HuH-7.5 (cell line): ENCODE measurements at places on chromosomes 3 and 15.

GRCh38 chr3:149479621-149480325 is 5.3 kb downstream of the TM4SF4 start:
- no peak for DNase-seq

DNA sequence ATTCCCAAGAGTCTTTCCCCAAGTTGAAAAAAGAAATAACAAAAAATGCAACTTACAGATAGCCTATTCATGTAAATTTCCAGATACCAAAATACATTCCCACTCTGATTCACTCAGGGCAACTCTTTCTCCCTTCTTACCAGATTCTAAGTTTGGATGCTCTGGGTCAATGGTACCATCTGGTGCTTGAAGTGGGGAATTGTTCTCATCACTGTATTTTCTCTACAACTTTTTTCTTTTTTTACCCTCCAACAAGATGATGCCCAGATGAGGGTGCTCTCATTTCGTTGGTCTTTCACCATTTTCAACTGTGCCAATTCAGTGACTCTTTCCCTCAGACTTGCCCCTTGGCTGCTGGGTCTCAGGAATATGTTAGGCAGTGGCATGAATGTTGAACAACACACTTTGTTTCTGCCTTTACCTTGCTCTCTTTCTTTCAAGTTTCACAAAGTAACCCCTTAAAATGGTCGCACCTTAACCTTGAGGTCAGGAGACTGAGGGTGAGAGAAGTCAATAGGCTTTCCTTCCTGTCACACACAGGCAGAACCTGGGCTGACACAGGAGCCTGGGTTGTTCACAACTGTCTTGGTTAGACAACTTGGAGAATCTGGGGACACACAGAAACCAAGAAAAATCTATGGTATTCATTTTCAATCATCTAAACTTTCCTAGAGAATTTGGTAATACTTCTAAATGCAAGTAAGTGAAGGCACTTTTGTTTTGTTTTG is 330.7 kb upstream of the SLCO3A1 start:
- no peak for DNase-seq

DNA sequence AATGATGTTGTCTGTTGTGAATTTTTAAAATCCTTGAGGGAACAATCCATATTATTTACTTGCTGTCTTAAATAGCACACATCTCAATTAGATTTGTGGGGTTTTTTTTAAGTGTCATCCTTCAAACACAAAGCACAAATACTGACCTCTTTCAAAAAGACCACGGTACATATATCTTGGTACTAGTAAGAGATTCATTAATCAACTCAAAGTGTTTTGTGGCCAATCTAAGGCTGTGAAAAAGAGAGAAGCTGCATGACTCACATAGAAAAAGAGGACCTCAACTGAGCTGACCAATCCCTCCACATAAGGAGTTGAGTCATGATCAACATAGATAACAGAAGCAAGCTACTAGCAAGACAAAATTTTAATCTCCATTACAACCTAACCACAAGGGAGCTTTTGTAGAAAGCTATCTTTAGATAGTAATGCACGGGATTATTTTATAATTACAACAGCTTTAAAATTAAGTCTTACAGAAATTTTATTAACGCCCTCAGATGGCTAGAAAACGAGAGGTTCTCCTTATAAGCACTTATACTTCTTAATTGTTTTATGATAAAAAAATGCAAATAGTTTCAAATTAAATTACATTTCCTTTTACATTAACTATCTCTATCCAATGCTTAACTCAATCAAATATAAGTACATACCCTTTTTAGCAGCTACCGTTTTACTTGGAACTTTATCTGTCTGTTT is 60.5 kb downstream of the TOP2B start:
- no peak for DNase-seq

GRCh38 chr3:129585949-129586657 is 20.4 kb downstream of the PLXND1 start:
- no peak for DNase-seq

- no peak for DNase-seq
Observed at GRCh38 chr3:78825118-78825857, 942.5 kb downstream of the ROBO1 start.

DNA sequence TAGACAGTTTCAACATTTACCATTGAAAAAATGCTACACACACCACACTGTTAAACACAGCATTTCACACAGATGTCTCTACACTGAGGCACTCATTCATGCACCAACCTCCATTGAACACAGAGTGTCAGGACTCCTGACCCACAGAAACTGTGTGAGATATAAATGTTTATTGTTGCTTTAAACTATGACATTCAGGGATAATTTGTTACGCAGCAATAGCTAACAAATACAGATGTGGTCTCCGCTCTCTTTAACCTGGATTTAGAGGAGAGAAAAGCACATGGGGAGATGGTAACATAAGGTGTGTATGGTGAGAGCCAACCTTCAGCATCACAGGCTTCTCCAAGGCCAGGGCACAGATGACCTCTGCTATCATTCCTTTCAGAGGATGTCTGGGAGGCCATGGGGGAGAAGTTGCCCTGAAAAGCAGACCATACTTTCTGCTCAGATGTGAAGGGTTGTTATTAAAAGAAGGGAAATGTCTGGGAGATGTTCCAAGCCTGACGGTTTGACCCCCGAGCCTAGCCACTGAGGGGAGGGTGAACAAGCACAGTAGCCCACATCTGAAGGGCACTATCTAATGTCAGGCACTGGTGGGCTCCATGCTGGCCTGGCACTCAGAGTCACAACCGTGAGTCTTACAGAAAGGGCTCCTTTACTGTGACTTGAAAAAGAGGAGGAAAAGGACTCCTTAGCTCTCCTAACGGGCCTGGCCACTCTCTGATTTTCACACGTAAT is 284.5 kb upstream of the TLE3 start:
- no peak for DNase-seq

- no peak for DNase-seq
Observed at GRCh38 chr3:132669256-132669777, 9.2 kb downstream of the UBA5 start.

GRCh38 chr3:16182183-16182582 is 7.7 kb downstream of the GALNT15 start:
- no peak for DNase-seq

- DNase-seq, result no peak
Observed at GRCh38 chr15:39270934-39271333, 309.9 kb upstream of the THBS1 start.

- no peak for DNase-seq
Observed at GRCh38 chr3:193489949-193490348, 64.7 kb downstream of the ATP13A4 start.

- no peak for DNase-seq
Observed at GRCh38 chr3:136783708-136784191, 31.6 kb upstream of the STAG1 start.

GRCh38 chr3:32276279-32276841 is 37.9 kb downstream of the CMTM8 start:
- DNase-seq, result no peak

- DNase-seq, result no peak
Observed at GRCh38 chr3:122403489-122403888, 12.4 kb downstream of the WDR5B start.

DNA sequence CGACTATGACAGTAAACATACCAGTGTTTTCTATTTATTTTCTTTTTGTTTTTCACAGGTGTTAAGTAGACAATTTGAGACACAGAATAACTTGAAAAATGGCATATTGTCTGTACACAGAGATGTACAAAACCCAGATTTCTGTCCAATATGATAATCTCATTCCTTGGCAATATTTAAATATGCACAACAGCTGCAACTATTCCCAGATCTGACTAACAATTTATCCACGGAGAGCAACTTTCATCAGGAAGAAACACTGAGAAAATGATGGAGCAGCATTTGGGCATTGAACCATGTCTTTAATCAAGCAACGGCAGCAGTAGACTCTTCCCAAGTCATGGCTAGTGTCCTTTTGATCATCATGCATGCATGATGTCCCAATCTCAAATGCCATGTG is 452.6 kb downstream of the ZPLD1 start:
- DNase-seq, result no peak

- no peak for DNase-seq
Observed at GRCh38 chr3:126070146-126070545, 13.8 kb downstream of the SLC41A3 start.

GRCh38 chr15:43985976-43986680 is 159.3 kb downstream of the WDR76 start:
- DNase-seq, result no peak

- no peak for DNase-seq
Observed at GRCh38 chr3:38829404-38829803, 13.4 kb upstream of the SCN10A start.

- DNase-seq, result no peak
Observed at GRCh38 chr3:66493458-66494099, 7.2 kb downstream of the LRIG1 start.

- no peak for DNase-seq
Observed at GRCh38 chr3:43249405-43249804, 36.9 kb upstream of the SNRK start.

DNA sequence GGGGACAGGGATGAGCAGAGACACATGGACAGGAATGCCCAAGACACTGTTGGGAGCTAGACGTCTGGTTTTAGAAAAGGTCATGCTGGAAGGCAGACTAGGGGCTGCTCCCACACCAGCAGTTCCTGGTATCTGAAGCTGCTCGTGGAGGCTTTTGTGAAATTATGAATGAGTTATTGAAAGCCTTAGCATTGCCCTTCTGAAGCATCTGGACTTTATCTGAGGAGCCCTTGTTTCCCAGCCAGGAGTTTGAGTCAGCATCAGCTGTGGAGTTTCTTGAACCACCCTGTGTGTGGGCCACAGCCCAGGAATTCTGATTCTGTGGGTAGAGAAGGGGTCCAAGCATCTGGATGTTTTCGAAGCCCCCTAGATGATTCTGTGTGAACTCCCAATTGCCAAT is 258.7 kb downstream of the SLCO3A1 start:
- DNase-seq, result no peak

GRCh38 chr3:135169651-135170050 is 374.6 kb downstream of the EPHB1 start:
- DNase-seq, result no peak

- DNase-seq, result no peak
Observed at GRCh38 chr3:15541371-15541770, 19.9 kb upstream of the COLQ start.

DNA sequence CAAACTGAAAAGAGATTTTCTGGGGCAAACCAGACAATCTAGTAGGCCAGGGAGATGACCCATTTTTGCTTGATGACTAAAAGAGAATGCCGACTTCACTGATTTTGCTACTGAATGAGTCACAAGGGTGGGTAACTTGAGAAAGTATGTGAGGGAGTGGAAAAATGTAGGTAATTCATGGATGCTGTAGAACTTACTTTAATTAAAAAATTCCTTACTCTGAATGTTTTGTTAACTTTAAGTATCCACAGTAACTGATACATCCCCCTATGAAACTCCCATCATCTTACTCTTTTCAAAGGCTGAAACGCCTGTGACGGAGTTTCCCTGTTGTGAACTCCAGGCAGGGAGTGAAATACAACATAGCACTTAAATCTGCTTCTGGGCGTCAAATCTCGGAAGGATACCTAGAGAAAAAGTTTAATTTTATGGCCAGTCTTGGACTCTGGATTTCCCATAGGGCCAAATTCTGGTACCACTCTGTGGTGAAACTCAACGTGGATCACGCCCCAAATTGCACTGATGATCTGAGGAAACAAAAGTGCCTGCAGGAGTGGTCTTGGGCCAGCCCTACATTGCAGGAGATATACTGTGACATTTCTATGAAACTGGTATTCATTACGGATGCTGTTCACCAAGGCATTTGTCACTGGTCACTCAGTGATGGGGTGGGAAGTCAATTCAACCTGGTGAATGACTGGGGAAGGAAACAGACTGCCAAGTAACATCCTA is 24.0 kb downstream of the GOLIM4 start:
- no peak for DNase-seq

- no peak for DNase-seq
Observed at GRCh38 chr3:99474776-99475175, 163.6 kb upstream of the COL8A1 start.

GRCh38 chr15:88301311-88301710 is 44.8 kb upstream of the NTRK3 start:
- no peak for DNase-seq

GRCh38 chr3:150216866-150217600 is 191.1 kb upstream of the TSC22D2 start:
- DNase-seq, result no peak

GRCh38 chr3:12970684-12971083 is 102.5 kb downstream of the IQSEC1 start:
- DNase-seq, result no peak

- DNase-seq, result no peak
Observed at GRCh38 chr3:152271501-152272236, 2.9 kb downstream of the MBNL1 start.

- no peak for DNase-seq
Observed at GRCh38 chr3:177193688-177194268, 3.5 kb downstream of the TBL1XR1 start.

DNA sequence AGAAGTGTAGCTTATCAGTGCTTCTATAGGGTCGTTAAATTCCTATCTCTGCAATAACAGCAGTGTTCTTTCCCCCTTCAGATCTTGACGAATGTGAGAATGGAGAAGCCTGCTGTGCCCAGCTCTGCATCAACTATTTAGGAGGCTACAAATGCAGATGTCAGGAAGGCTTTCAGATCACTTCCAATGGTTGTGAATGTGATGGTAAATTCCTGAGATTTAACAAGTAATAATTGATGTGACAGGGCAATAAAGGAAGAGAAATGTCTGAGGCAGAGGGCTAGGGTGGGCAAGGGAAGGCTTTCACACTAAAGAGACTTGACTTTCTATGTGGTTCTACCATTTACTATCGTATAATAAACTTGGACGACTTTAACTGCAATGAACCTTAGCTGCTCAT is 711.7 kb upstream of the GOLIM4 start:
- no peak for DNase-seq

- DNase-seq, result no peak
Observed at GRCh38 chr3:159788291-159788690, 200.3 kb upstream of the IL12A start.

DNA sequence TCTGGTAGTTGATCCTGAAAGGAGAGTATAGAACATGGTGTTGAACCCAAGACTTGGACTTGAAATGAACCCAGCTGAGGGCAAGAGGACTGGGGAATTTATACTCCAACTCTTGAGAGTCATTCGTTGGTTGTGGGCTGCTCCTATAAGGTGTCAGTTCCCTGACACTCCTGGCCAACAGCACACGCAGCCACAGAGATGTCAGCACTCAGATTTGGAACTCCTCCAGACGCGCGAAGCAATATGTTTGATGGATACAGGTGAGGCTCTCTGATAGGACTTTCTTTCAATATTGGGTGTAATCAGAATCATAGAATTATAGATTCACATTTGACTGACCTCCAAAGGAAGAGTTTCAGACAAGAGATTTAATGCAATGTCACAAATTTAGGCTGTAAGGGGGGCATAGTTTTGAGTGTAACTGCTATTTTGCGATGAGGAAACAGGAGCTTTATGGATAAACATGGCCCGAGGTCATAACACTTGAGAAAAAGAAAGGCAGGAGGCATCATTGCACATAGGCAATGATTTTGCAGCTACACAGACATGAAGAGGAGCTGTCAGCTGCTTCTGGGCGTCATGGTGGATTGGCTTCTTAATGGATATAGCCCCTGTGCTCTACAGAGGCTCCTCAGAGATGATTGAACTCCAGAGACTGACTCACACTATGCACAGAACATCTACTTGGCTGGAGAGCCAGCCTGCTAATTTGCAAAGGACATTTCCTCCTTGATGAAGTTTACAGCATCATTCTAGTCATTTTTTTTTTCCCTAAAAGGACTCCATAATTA is 569.2 kb upstream of the RGMA start:
- no peak for DNase-seq

GRCh38 chr3:24682141-24682547 is 187.5 kb upstream of the THRB start:
- DNase-seq, result no peak

GRCh38 chr15:89613031-89613430 is 37.8 kb downstream of the TICRR start:
- DNase-seq, result no peak

GRCh38 chr3:64501298-64501906 is 186.4 kb downstream of the ADAMTS9 start:
- peak; percentile 40 for DNase-seq
